Placental pericyte (primary cell): ENCODE measurements at places on chromosomes 5 and 9. TPM values are rescaled to one million over a fixed set of nuclear protein-coding genes. Genes with fewer than 3 reads are reported as not detected.

The EGFL7 gene
- total RNA-seq, result 5.7 and 17.9 TPM in 2 replicates

The PCA3 gene
- total RNA-seq, result not detected in 2 replicates

The PDZD2 gene
- total RNA-seq, result 0.44 and 5.3 TPM in 2 replicates

The ZFP62 gene
- total RNA-seq, result 9.0 and 12.2 TPM in 2 replicates

The CARTPT gene
- not detected in 2 replicates for total RNA-seq

The NME5 gene
- total RNA-seq, result not detected in 2 replicates

The IL9 gene
- not detected in 2 replicates for total RNA-seq

The PITX1 gene
- 76.3 and 209 TPM in 2 replicates for total RNA-seq

The LCNL1 gene
- 0.14 and 9.8 TPM in 2 replicates for total RNA-seq

The SH3GL2 gene
- total RNA-seq, result 0.72 TPM in 1 of 2 replicates, not detected in the other
